ENCODE measurements at places on chromosomes 5 and 9.

GRCh38 chr5:87061046-87061445 lies 206.6 kb upstream of the RASA1 start:
- no peak for DNase-seq

GRCh38 chr5:41683181-41683580 lies 172.8 kb upstream of the PLCXD3 start:
- DNase-seq: no peak

DNA sequence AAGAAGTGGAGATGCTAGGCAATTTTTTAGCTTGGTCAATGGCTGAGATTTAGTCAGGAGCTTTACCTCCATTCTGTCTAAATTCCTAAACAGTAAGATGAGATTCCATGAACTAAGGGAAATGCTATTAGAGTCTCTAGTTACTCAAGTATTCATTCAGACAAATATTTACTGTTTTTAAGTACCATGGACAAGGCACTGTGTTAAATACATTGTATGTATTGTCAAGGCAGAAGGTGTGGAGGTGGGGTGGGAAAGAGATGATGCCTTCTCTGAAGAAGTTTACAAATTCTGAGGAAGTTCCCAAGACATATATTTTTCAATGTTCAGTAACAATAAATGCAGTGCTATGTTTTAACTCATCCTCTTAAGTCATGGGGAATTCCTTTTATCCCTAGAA lies 459.9 kb upstream of the NMUR2 start:
- no peak for DNase-seq

DNA sequence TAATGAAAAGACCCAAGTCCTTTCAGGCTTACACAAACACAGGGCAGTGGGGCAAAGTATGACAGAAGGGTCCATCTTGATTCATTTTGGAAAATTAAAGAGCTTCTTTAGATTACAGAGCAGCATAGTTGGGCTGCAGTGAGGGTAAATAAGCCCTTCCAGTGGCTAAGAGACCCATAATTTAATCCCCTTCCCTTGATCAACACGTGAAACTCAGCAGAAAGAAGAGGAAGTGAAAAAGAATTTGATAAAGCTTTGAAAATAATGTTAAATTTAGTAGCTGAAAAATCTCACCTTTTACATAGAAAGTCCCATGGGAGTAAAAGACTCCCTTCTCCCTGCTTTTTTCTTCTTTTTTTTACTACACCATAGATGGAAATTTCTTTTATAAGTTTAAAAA lies 87.6 kb downstream of the FREM1 start:
- no peak for DNase-seq

DNA sequence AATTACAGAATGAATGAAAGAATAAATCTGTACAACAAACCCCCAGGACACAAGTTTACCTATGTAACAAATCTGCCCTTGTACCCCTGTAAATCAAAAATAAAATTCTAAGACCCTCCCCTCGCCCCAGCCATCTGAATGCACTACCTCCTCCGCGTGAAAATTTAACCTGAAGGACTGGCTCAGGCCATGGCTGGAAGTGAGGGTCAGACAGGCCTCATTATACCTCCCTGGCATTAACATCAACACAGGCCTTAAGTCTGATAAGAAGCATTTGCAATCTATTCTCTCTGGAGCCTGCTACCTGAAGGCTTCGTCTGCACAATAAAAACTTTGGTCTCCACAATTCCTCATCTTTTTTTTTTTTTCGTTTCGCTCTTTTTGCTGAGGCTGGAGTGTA lies 48.7 kb upstream of the TTC39B start:
- no peak for DNase-seq

- no peak for DNase-seq
Observed at GRCh38 chr5:179765400-179765799, 28.4 kb upstream of the LTC4S start.

DNA sequence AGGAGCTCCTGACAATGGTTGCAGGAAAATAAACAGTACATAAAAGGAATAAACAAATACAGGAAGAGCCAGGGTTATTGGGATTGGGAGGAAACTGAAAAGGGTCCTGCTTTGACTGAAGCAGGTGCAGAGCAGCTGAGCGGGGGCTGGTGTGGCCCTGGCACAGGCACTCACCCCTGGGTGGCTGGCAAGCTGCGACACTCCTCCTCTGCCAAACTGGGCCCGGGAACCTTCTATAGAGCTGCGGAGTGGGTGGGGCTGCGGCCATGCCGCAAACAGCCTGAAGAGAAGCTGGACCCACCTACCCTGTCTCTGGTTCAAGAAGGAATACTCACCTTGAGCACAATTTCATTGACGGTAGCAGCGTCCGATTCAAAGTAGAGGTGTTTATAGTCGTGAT lies 182.5 kb downstream of the GAPVD1 start:
- no peak for DNase-seq

- DNase-seq: no peak
Observed at GRCh38 chr5:16489322-16489791, 23.8 kb upstream of the ZNF622 start.

- no peak for DNase-seq
Observed at GRCh38 chr5:143055596-143056338, 285.6 kb downstream of the ARHGAP26 start.

DNA sequence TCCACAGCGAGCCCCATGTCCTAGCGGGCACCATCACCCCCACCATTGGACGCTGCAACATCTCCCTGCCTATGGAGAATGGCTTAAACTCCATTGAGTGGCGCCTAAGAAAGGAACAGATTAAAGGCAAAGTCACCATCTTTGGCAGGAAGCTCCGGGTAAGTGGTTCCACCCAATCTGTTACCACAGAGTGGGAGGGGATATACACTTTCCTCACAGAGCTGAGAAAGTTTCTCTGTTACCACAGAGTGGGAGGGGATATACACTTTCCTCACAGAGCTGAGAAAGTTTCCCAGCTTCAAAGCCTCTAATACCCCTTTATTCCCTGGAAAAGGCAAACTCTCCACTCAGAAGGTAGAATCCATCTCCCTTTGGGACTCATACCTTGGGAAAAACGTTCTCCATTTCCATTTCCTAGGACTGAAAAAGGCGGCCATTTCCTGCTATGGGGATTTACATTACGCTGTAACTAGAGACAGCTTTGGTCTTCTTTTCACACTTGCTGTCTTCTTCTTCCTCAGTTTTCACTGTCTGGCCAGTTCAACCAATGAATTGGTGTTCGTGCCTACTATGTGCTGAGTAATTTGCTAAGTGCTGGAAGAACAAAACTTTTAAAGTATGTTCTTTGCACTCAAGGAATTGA lies 63.4 kb upstream of the WWC1 start:
- no peak for DNase-seq

DNA sequence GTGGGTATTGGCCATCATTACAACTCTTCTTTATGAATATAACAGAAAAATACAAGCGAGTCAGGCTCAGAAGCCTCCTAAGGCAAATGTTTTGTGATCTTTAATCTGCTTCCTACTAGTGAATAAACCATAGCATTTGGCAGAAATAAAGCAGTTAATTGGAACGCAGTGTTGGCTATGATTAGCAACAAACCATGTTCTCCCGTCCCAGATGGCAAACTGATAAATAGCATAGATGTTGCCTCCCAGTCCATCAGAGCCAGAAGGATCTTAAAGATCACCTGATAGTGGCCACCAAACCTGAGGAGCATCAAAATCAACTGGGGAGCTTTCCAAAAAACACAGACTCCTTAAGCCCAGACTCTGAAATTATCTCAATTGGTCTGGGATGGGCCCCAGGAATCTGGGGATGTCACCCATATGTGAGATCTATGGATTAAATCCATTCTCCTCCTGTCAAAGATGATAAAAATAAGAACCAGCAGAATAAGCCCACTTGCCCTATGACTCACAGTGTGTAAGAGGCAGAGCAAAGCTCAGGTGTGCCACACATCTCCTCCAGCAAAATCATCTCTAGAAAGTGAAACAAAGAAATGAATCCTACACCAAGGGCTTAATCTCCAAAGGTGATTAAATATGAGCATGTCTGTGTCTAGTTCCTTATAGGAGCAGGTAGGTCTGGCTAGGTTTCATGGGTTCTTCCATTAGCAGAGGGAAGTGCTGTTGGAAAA lies 50.3 kb downstream of the APBA1 start:
- DNase-seq: no peak

DNA sequence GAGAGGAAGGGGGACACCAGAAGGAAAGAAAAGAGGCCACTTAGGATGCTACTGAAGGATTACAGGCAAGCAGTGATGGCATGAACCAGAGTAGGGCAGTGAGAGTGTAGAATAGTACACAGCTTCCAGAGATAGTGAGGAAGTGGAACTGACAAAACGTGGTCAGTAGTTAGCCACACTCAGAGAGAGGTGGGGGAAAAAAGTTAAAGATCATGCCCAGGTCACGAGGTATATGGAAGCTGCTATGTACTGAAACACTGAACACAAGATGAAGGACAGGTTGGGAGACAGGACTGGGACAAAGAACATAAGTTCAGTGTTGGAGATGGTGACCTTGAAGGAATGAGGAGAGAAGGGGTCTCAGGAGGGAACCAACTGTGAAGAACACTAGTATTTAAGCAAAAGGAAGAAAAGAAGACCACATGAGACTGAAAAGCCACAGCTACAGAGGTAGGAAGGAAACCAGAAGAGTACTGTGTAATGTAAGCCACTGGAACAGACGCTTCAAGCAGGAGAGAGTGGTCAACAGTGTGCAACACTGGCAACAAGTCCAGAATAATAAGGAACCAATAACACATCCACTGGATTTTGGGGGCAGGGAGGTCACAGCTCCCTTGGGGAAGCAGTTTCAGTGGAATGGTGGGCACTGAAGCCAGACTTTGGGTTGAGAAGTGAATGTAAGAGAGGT lies 45.5 kb downstream of the ELL2 start:
- DNase-seq: no peak

DNA sequence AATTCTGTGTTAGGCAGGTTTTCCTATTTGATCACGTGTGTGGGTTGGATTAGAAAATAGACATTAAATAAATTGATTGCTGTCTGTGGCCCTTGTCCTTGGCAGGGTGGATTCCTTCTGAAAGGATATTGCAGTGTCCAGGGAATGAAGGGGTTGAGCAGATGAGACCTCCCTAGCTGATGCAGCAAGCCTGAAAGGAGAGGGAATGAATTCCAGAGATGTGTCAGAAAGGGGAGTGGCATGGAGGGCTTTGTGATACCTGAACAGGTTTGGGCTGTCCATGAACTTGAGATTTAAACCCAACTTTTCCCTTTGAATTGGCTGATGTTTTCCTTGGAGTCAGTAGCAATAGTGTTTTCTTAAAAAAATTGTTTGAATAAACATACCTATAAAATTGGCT lies 66.8 kb downstream of the ADCY2 start:
- DNase-seq: no peak

- DNase-seq: no peak
Observed at GRCh38 chr9:88508326-88508725, 26.7 kb upstream of the NXNL2 start.

DNA sequence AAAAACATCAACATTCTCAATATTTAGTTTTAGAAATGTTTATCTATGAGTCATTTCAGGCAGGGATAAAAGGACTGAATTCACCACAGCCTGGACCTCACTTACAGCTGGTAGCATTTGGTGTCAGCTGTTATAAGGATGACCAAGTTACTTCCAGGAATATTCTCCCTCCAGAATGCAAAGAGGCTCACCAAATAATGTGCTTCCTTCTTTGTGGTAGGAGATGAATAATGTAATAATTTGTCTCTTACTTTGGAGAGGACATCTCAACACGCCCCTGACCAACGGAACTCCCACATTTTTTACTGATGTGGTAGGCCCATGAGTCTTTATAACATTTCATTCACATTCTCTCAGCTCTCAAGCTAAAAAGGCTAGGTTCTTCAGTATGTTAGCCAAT lies 825.9 kb upstream of the GRAMD2B start:
- no peak for DNase-seq

DNA sequence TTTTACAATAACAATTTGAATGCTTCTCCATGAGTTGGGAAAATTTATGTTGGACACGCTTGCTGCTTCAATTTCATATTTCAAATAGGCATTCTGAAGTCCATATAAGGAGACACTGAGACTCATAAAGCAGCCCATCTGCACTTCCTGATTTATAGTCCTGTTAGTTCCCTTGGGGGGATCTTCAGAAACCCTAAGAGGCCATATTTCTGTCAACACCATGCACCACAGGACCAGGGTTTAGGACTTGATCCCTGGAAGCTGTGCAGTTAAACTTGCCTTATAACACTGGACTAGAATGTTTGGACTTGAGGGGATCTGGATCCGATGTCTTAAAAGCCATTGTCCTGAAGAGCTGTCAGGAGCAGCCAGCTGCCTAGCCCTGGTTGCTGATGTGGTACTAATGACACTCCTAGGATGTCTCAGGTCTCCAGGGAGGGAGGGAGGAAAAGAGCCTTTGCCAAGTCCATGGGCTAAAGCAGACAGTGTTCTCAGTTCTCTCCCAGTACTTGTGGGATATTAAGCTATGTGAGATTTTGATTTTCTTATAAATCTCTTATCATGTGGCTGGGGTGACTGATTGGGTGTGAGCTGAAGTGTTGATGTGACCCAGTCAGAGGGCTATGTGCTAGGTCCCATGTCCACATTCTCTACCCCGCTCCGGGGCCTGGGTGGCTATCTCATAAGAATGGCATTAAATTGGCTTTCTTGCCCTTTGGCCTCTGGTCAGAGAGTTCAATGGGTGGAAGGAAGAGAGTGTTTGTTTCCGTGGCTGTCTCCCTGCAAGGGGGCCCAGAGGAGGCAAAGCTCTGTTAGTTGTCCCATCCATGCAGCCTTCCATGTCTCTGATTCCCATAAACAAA lies 399.8 kb downstream of the OSTF1 start:
- DNase-seq: no peak

GRCh38 chr9:95090871-95091577 lies 226.5 kb downstream of the FANCC start:
- no peak for DNase-seq

DNA sequence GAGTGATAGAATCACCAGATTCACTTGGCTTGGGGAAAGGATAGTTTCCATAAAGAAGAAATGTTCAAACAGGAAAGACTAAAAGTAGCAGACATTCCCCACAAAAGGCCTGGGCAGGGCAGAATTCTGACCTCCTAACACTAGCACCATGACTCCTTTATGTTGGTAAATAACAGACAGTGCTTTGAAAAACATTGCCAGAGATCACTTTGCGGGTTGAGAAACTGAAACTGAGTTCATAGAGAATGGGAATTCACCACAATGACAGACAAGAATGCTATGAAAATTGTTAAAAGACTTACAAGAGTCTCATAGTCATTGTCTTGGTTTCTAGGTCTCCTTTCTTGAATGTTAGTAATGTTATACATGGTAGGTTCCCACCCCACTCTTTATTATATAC lies 172.5 kb upstream of the GLRA1 start:
- DNase-seq: no peak

DNA sequence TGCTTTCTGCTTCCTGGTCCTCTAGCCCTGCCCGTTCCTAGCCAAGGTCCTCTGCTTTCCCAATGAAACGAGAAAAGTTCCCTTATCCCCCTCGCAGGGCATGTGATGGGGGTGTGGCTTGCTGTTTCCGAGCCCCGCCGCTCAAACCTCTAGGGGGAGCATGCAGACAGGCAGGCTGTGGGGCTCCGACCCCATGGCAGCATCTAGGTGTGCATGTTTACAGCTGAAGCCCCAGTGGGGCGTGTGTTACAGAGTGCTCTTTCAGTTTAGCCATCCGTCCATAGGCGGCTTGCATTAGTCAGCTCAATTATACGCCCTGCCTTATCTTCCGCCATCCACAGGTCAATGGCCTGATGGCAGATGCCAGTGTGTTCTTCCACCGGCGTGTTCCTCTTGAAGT lies 48.3 kb upstream of the SPATA31E1 start:
- DNase-seq: peak; percentile 6

GRCh38 chr5:132205385-132206125 lies 22.1 kb downstream of the P4HA2 start:
- peak; percentile 11 for DNase-seq

GRCh38 chr9:131584858-131585257 lies 39.5 kb downstream of the PRRT1B start:
- no peak for DNase-seq

All from NCI-H1092 (cell line).